ENCODE measurements at places on chromosomes 1 and 21.

GRCh38 chr1:67566803-67567377, 118.1 kb upstream of the GADD45A start:
- DNase-seq: no peak

- DNase-seq: no peak
Measured at GRCh38 chr1:228941666-228942065, 206.4 kb downstream of the RHOU start.

DNA sequence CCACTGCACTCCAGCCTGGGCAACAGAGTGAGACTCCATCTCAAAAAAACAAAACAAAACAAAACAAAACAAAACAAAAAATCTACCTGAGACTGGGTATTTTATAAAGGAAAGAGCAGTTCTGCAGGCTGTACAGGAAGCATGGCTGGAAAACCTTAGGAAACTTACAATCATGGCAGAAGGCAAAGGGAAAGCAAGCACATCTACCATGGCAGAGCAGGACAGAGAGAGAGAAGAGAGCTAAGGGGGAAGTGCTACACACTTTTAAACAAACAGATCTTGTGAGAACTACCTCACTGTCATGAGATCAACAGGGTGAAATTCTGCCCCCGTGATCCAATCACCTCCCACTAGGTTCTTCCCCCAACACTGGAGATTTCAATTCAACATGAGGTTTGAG, 198.3 kb upstream of the SAMSN1 start:
- DNase-seq: no peak

- no peak for DNase-seq
Measured at GRCh38 chr1:242522304-242522945, 2.1 kb downstream of the PLD5 start.

DNA sequence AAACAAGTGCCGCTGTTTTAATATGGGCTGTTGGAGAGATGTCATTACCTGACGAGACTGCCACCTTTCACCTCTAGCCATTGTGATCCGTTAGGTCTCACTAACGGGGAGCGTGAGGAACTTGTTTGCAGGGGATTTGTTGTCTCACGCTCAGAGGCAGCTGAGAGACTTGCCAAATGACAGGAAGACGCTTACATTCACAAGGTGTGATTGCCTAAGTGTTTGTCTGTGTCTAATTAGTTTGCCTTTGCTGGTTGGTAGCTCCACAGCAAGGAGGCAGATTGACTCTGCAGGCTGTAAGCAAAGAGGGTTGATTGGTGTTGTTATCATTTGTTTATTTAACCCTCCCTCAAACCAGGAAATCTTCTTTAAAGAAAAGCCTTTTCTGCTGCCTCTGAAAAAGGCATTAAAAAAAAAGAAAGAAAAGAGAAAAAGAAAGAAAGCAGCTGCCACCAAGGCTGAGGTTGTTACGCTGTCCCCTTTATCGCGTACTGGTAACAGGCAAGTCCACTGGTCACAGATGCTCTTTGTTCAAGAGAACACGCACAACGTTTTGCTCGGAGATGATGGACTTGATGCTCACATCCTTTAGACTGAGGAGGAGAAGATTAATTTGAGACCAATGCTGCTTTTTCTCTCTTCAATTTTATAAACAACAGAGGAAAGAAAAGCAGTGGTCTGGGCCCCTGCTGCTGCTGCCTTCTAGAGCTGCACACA, 203.9 kb downstream of the ZNF326 start:
- peak; percentile 94 for DNase-seq

Measured in NCI-H1417 (cell line).